ENCODE measurements at places on chromosomes 6 and 20.

- DNase-seq = no peak
These were observed 62.7 kb upstream of the XRN2 start for GRCh38 chr20:21240394-21240793.

GRCh38 chr20:25324412-25324811, 66.2 kb downstream of the ABHD12 start:
- DNase-seq = no peak

DNA sequence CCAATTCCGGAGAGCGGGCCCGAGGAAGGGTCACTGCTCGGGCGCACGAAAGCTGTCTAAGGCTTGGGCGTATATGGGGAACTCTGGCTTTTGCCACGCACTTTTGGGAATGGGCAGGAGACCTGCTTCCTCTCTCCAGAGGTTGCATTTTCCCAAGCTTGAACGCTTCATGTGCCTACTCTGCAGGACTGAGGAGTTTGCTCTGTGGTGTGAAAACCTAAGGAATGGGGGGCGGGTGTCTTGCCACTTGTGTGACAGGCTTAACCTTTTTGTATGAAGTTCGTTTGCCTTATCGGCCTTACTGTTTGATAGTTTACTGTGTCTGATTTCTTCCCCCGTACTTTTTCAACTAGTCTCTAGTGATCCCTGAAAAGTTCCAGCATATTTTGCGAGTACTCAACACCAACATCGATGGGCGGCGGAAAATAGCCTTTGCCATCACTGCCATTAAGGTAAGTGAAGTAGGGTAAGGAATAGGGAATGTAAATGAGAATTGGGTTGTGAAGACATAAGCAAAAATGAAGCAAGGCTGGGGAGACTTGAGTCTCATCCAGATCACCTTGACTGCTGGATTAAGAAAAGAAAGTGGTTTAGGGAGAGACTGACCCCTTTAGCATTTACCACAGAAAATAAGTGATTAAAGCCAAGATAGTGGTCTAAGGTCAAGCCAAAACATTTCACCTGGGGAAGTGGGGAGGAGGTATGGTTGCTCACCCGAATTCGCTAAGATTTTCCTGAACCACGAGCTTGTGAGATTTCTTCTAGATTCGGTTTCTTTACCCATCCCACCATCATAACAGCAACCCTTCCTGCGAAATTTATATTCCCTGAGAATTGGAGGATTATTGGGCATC, 627 bp downstream of the RPS18 start:
- DNase-seq = no peak

- peak; percentile 27 for DNase-seq
These were observed 827 bp downstream of the E2F3 start for GRCh38 chr6:20402342-20403069.

GRCh38 chr6:27924179-27924578, 12.0 kb upstream of the OR2B2 start:
- DNase-seq = no peak

DNA sequence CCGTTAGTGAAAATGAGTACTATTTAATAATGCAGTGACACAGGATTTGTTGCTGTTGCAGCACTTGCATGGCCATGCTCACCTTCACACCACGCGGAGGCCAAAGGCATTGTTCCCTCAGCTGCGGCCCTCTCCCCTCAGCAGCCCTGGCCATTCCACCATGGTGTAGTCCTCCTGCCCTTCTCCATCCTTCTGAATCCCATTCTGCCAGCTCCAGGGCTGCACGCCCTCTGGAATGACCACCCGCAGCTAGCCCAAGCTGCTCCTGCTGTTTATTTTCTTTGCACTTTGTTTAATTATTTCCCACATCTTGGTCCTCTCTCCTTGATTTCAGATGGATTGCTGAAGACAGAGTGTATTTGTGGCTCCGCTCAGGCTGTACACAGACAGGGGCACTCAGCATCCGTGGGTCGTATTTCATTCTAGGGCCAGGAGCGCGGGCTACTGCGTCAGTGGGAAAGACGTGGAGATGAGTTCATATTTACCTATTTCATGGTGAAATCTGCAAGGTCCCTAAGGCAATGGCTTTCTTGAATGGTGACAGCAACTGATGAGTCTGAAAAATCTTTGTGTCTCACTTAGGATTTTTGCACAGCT, 81.4 kb upstream of the DUSP22 start:
- DNase-seq = no peak

GRCh38 chr6:50720623-50721022, 7.3 kb downstream of the TFAP2D start:
- DNase-seq = no peak

DNA sequence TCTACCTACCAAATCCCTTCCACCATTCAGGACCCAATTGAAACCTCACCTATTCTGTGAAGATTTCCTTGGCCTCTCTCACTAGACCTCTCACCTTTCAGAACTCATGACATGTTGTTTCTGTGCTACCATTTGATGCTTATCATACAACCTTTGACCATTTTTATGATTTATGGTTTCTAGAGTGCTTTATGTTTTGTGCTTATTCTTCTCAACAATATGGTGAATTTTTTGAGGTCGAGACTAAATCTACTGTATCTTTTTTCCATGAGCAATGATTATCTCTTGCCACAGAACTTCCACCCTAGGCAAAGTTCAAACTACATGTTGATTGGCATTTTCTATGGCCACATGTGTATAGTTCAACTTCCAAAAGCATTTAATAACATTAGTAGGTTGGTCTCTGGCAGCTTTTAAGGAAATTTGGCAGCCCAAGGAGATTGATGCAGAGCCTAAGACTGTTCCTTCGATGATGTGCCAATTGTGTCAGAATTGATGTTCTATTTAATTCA, 84.9 kb downstream of the OLIG3 start:
- DNase-seq = no peak

DNA sequence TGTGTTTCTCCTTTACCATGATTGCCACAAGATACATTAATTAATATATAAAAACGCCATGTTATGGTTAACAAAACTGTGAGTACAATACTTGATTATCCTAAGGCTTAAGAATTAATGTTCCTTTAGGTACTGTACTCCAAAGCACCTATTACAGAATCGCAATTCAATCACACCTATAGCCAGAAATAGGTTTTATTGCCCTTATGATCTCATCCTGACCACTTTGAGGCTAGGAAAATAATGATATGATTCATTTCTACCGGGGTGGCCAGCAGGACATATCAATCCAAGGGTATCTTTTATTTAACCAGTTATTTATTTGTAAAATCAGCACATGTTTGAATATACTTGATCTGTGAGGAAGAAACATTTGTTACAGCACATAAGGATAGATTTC, 396.6 kb upstream of the GJE1 start:
- no peak for DNase-seq

- DNase-seq = peak; percentile 80
These were observed 105.5 kb upstream of the MYL9 start for GRCh38 chr20:36435592-36436541.

DNA sequence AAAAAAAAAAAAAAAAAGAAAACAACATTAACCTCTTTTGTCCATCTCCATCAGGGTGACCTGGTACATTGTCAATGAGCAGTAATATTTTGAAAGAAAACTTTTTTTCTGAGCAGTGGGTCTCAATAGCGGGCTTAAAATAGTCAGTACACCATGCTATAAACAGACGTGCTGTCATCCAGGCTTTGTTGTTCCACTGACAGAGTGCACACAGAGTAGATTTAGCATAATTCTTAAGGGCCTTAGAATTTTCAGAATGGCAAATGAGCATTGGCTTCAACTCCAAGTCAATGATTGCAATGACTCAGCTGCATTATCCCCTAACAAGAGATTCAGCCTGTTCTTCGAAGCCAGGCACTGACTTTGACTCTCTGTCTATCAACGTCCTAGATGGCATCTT, 35.6 kb downstream of the MAP7 start:
- no peak for DNase-seq

DNA sequence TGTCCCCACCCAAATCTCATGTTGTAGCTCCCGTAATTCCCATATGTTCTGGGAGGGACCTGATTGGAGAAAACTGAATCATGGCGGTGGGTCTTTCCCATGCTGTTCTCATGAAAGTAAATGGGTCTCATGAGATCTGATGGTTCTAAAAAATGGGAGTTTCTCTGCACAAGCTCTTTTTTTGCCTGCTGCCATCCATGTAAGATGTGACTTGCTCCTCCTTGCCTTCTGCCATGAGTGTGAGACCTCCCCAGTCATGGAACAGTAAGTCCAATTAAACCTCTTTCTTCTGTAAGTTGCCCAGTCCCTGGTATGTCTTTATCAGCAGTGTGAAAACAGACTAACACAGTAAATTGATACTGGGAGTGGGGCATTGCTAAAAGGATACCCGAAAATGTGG, 1218.4 kb upstream of the CITED2 start:
- no peak for DNase-seq

DNA sequence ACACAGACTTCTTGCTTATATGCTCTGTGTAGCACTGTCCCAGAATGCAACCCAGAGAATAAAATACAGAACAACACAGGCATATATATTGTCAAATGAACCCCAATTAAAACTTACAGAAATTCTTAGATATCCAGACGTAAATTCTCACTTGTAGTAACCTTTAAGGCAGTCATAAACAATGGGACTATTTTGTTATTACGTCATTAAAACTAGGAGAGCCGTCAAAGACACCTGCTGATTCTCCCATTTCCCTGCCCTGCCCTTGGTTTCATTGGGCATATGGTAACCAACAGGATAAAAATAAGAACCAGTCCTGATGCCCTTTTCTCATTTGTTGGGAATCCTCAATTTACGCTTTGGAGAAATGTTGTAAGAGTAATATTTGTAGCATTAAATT, 871.3 kb upstream of the EYS start:
- no peak for DNase-seq

DNA sequence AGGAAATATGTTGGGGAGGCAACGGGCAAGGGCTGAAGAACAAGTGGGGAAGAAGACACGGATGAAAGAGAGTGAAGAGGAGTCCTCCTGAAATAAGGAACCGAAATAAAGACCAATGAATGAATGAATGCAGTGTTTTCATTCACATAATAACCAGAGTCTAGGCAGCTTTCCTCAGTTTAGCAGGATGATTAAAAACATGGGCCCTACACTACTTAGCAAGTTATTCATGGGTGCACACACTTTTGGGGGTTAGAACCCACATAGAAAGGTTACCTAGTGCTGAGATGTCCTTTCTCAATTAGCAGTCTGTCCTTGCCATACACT, 5.9 kb upstream of the FUCA2 start:
- DNase-seq = no peak

- DNase-seq = no peak
These were observed 4.2 kb downstream of the BEND6 start for GRCh38 chr6:56959094-56959493.

DNA sequence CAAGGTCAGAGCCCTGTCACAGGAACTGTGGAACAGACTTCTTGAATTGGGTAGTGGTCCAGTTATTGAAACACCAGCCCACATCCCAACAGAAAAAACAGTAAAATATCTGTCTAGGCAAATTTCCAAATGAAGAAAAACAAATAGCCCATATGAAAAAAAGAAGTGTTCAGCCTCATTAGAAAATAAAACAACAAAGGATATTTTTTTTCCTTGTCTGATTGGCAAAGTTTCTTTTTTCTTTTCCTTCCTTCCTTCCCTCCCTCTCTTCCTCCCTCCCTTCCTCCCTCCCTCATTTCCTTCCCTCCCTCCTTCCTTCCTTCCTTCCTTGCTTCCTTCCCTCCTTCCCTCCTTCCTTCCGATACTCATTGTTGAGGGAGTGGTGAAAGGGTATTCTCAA, 20.6 kb upstream of the RIMS4 start:
- no peak for DNase-seq

DNA sequence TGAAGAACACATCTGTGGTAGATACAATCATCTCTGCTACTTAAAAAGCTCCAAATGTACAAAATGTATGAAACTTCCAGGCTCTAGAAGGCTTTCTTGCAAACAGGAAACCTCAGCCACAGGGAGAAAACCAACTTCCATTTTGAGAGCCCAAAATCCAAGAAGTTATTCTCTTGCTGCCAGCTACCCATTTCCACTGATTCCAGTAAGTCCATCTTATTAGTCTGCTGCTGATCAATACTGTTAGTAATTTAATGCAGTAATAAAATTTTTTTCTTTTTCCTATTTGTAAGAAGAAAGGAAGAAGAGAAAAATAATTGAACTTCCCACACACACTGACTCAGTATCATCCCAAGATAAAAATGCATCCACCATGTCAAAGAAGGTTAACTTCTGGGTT, 169.5 kb downstream of the TASP1 start:
- DNase-seq = no peak

GRCh38 chr6:112141707-112142106, 54.3 kb downstream of the FAM229B start:
- no peak for DNase-seq

DNA sequence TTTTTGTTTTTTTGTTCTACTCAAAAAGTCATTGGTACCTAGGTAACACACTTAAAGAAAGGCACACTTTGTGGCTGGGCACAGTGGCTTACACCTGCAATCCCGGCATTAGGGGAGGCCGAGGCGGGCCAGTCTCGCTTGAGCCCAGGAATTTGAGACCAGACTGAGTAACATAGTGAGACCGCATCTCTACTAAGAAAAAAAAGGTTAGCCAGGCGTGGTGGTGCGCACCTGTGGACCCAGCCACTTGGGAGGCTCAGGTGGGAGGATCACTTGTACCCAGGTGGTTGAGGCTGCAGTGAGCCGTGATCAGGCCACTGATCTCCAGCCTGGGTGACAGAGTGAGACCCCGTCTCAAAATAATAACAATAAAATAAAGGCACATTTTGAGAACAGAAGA, 67.4 kb upstream of the BHLHE23 start:
- no peak for DNase-seq

- DNase-seq = peak; percentile 6
These were observed 522 bp upstream of the EPB41L1 start for GRCh38 chr20:36153736-36154699.

GRCh38 chr6:11975353-11975977, 36.6 kb upstream of the HIVEP1 start:
- DNase-seq = peak; percentile 41

DNA sequence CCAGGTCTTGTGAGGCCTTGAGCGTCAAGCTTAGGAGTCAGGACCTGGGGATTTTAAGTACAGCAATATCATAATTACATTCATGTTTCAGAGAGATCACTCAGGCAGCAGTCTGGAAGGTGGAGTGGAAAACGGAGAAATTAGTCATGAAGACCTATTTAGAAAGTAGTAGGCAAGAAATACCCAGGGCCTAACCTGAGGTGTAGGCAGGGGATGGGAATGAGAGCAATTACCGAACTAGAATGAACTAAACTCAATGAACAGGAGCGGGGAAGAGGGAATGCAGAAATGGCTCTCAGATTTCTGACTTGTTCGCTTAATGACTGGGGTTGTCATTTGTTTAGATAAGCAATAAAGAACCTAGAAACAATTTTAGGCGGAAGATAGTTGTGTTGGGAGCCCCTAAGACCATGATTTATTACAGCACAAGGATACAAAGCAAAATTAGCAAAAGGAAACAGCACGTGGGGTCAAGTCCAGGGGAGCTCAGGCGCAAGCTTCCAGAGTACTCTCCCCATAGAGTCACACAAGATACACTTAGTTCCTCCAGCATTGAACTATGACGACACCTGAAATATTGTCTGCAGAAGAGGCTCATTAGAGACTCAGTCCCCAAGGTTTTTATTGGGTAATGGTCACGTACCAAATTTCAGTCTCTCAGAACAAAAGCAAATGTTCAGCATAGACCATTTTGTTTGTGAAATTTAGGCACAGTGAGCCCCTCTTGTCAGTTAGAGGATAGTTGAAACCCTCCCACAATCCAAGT, 178.8 kb upstream of the AKAP12 start:
- DNase-seq = no peak
